Ascending aorta (tissue), 2 donors: ENCODE measurements at places on chromosomes 4 and X. TPM values are rescaled to one million over a fixed set of nuclear protein-coding genes. Genes with fewer than 3 reads are reported as not detected.

The SH3D19 gene
- total RNA-seq, result 110 TPM

The COL4A6 gene
- under 0.01 TPM for total RNA-seq

GRCh38 chr4:137000432-137000831 is 531.9 kb downstream of the PCDH18 start:
- H3K36me3 ChIP-seq, result no peaks in the 10 kb centered on the region
- no peak for DNase-seq
- no peaks in the 10 kb centered on the region for H3K27me3 ChIP-seq
- no peaks in the 10 kb centered on the region for H3K4me1 ChIP-seq

DNA sequence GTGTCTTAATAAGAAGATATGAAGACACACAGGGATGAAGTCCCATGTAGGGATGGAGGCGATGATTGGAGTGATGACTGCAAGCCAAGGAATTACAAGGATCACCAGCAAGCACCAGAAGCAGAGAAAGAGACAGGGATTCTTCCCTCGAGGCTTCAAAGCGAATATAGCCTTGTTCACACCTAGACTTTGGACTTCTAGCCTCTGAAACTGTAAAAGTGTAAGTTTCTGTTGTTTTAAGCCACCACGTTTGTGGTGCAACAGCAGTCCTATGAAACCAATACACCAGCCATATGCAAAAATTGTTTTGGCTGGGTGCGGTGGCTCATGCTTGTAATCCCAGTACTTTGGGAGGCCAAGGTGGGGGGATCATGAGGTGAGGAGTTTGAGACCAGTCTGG is 9.8 kb upstream of the PDS5A start:
- no peak overlapping the region for H3K4me3 ChIP-seq
- no peaks in the 10 kb centered on the region for H3K27me3 ChIP-seq
- no peaks in the 10 kb centered on the region for H3K36me3 ChIP-seq
- DNase-seq, result no peak
- H3K27ac ChIP-seq, result no peak overlapping the region

GRCh38 chrX:25531096-25531495 is 515.3 kb upstream of the ARX start:
- no peaks in the 10 kb centered on the region for H3K4me1 ChIP-seq
- H3K4me3 ChIP-seq, result no peak overlapping the region
- no peaks in the 10 kb centered on the region for H3K36me3 ChIP-seq
- H3K27ac ChIP-seq, result no peak overlapping the region

GRCh38 chrX:93932471-93933220 is 258.6 kb downstream of the FAM133A start:
- H3K36me3 ChIP-seq, result no peaks in the 10 kb centered on the region
- no peak overlapping the region for H3K4me3 ChIP-seq
- DNase-seq, result no peak
- H3K4me1 ChIP-seq, result no peaks in the 10 kb centered on the region
- no peaks in the 10 kb centered on the region for H3K27me3 ChIP-seq

DNA sequence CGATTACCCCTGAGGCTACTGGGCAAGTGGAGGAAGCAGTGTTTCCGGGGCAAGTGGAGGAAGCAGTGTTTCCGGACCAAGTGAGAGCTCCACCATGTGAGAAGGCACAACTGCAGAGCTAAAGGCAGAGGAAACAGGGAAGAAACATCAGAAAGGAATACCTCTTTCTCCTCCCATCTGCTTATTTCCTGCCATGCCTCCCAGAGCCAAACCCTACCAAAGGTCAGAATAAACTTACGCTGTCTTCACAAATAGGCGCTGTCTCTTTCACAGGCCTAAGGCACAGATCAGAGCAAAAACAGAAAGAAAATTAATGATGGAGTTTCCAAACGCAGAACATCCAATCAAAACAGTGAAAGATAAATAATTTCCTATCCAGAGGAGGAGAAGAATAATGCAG is 153.0 kb downstream of the ATOH1 start:
- no peaks in the 10 kb centered on the region for H3K4me1 ChIP-seq
- H3K27ac ChIP-seq, result no peak overlapping the region
- no peaks in the 10 kb centered on the region for H3K36me3 ChIP-seq

GRCh38 chr4:80387390-80388283 is 52.1 kb downstream of the CFAP299 start:
- no peak overlapping the region for H3K27ac ChIP-seq
- no peaks in the 10 kb centered on the region for H3K27me3 ChIP-seq
- no peaks in the 10 kb centered on the region for H3K36me3 ChIP-seq
- H3K4me3 ChIP-seq, result no peak overlapping the region
- no peaks in the 10 kb centered on the region for H3K4me1 ChIP-seq
- DNase-seq, result no peak
